ENCODE measurements at places on chromosomes 11 and 22.

- no peak for DNase-seq
Measured at GRCh38 chr11:13784855-13785254, 116.4 kb downstream of the FAR1 start.

- DNase-seq, result no peak
Measured at GRCh38 chr11:133384731-133385130, 147.6 kb downstream of the OPCML start.

DNA sequence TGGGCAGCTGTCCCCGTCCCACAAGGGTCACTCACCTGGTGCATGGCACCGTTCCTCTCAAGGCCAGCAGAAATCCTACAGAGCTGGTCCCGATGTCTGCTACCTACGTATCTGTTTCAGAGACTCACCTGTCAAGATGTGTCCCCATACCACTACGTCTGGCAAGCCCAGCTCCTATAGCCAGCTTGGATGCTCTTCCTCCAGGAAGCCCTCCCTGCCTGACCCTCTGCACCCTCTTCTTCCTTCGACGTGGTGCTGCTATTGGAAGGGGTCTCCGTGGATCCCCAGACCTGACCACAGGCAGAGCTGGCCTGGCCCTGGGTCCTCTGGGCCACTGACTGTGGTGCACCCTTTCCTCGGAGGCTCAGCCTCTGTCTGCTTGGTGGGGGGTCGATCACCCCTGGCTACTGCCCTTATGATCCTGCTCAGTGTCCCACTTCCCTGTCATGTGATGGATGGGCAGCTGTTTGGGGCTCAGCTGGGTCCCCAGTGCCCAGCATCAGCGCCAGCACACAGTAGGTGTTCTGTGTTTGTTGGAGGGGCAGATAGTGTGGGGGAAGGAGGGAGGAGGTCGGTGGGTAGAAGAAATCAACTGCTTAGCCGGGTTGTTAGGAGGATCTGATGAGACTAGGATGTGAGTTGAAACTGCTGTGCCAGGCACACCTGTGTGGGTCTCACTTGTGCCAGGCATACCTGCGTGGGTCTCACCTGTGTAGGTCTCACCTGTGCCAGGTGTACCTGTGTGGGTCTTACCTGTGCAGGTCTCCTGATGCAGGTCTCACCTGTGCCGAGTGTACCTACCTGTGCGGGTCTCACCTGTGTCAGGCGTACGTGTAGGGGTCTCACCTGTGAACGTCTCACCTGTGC lies 21.7 kb upstream of the ARHGAP8 start:
- no peak for DNase-seq

DNA sequence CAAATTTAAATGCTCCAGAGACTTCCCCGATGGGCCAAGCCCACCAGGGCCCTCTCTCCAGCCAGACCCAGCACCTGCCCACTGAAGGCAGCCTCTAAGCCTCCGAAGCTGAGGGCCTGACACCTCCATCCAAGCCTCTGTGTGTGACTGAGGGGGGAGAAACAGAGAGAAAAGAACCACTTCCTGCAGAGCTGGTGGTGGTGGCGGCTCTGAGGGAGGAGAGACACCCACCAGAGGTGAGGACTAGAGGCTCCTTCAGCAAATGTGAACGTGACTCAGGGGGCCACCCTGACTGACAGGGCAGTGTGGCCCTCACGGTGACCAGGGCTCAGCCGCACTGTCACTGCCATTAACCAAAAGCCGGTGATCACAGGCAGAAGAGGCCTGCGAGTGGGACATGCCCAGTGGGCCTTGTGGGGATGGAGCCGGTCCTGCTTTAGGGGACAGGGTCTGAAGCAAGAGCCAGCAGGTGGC lies 31.0 kb upstream of the CD5 start:
- no peak for DNase-seq

DNA sequence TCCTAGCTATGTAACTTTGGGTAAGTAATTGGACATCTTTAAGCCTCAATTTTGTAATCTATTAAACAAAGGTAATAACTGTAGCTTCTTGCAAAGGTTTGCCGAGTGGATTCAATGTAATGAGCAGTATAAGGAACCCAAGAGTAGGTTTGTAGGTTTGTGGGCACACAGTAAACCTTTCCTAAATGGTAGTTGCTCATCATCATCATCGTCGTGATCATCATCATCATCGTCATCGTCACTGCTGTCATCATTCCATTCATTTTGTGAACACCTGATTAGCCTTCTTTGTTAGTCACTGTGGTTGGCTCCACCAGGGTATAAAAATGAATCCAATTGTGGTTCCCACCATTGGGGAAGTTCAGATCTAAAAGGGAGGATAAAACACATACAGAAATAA lies 223.1 kb upstream of the KIRREL3 start:
- no peak for DNase-seq

DNA sequence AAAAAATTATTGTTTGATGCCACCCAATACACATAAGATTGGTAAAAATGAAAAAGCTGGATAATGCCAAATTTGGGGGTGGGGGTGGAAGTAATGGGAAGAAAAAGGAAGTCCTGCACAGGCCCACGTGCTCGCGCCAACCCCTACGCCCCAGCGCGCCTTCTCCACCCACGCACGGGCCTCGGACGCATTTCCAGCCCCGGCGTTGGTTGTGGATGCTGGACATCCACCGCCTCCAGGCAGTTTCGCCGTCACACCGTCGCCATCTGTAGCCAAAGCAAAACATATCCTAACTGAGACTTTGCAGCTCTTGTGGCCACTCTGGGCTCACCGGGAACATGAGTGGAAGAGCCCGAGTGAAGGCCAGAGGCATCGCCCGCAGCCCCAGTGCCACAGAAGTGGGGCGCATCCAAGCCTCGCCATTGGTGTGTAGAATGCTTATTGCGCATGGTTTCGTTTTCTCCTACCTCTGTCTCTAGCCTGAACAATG lies at the start of gene PIWIL4:
Gene PIWIL4, plus strand, starts transcription at position 188 of the 490 bp plus-strand sequence. Its CDS starts 151 bp downstream, at position 339.
- no peak for DNase-seq

- peak; percentile 90 for DNase-seq
Measured at GRCh38 chr22:28029201-28029948, 110.3 kb upstream of the PITPNB start.

GRCh38 chr11:128624269-128625175 lies 37.2 kb upstream of the ETS1 start:
- DNase-seq, result no peak

GRCh38 chr22:45583504-45583903 lies 80.8 kb downstream of the FBLN1 start:
- no peak for DNase-seq

GRCh38 chr22:46829117-46829891 lies 66.9 kb downstream of the TBC1D22A start:
- DNase-seq, result peak; percentile 91

DNA sequence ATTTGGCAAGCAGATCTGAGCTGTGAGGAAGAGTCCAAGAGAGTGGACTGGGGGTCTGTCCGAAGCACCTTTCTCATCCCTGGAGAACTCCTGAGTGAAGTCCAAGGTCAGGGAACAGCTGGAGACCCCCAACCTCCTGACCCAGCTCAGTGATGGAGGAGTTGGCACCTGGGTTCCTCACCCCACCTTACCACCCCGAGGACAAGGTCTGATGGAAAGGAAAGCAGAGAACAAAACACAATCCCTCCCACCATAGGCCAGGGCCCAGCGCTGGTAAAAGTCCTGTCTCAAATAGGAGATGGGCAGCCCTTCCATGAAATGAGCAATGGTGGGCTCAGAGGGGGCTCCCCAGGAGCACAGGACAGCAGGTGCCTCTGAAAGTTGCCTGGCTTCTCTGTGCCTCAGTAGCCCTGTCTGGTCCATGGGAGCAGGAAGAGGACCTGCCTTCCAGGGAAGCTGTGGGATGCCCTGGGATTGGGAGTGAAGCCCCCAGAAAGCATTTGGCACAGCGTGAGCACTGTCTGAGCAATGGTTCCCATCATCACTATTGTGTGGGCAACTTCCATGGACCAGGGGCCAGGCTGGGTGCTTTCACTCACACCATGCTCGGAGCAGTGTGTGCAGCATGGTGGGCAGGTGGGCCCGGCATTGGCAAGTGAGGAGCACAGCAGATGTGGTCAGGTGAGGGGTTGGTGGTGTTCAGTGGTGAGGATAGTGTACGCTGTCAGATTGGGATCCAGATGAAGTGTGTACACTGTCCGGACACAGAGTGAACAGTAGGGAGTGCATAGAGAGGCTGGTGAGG lies 7.5 kb downstream of the TRIM29 start:
- no peak for DNase-seq

DNA sequence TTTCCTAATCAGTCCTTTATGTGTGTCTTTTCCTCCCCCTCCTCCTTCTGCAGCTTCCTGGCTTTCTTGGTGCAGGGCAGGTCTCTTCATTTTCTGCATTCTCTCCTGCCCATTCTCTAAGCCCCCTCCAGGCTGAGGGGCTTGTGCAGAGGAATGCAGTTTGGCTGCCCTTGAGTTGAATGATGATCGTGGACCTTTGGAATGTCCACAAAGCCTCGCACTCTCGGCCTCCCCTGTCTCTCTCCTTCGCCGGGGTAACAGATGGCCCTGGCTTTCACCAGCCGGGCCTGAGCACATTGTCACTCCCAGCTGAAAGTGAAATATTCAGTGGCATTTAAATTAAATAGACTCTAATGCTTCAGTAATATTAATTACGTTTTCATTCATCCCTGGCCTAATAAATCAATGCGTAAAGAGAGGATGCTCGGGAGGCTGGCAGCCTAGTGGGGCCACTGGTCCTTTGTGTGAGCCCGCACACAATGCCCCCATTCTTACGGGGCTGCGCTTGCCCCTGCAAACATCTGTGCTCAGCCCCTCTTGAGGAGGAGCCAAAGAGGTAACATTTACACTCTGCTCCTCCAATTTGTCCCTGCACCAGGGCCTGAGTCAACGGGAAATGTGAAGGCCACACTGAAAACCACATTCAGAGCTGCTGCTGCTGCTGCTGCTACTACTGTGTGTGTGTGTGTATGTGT lies 64.9 kb upstream of the PAX6 start:
- DNase-seq, result no peak

DNA sequence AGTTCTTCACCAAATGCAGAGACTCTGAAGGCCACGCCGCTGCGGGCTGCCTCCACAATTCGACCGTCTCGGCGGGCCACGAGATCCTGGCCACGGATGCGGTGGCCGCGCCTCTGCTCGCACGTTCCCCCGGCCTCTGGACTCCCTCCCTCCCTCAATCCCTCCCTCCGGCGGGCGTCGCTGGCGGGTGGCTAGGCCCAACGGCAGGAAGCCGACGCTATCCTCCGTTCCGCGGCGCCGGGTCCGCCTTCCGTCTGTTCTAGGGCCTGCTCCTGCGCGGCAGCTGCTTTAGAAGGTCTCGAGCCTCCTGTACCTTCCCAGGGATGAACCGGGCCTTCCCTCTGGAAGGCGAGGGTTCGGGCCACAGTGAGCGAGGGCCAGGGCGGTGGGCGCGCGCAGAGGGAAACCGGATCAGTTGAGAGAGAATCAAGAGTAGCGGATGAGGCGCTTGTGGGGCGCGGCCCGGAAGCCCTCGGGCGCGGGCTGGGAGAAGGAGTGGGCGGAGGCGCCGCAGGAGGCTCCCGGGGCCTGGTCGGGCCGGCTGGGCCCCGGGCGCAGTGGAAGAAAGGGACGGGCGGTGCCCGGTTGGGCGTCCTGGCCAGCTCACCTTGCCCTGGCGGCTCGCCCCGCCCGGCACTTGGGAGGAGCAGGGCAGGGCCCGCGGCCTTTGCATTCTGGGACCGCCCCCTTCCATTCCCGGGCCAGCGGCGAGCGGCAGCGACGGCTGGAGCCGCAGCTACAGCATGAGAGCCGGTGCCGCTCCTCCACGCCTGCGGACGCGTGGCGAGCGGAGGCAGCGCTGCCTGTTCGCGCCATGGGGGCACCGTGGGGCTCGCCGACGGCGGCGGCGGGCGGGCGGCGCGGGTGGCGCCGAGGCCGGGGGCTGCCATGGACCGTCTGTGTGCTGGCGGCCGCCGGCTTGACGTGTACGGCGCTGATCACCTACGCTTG lies at the start of gene FUT4:
Gene FUT4, plus strand, starts transcription at position 227 of the 951 bp plus-strand sequence. Its CDS starts 213 bp downstream, at position 440.
- DNase-seq, result peak; percentile 76

DNA sequence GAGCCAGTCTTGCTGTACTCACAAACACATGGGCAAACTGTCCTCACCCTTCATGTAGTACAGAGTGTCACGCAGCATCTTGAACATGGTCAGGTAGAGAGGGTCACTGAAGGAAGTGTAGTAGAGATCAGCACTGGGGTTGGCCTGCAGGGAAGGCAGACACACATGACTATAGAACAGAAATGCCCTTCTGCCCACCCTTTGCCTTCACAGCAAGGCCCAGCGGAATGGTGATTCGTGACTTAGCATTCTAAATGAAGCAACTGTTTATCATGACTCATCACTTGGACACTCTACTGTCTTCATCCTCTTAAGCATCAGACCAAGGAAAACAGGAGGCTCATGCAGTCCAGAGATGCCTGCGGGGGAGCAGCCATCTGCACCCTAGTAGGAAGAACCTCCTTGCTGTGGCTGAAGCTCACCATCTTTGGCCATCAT lies 33.4 kb downstream of the SERPIND1 start:
- DNase-seq, result peak; percentile 85

All from fibroblast of pulmonary artery (primary cell).